ENCODE measurements at places on chromosomes 13 and 19. TPM values are rescaled to one million over a fixed set of nuclear protein-coding genes. Genes with fewer than 3 reads are reported as not detected.

DNA sequence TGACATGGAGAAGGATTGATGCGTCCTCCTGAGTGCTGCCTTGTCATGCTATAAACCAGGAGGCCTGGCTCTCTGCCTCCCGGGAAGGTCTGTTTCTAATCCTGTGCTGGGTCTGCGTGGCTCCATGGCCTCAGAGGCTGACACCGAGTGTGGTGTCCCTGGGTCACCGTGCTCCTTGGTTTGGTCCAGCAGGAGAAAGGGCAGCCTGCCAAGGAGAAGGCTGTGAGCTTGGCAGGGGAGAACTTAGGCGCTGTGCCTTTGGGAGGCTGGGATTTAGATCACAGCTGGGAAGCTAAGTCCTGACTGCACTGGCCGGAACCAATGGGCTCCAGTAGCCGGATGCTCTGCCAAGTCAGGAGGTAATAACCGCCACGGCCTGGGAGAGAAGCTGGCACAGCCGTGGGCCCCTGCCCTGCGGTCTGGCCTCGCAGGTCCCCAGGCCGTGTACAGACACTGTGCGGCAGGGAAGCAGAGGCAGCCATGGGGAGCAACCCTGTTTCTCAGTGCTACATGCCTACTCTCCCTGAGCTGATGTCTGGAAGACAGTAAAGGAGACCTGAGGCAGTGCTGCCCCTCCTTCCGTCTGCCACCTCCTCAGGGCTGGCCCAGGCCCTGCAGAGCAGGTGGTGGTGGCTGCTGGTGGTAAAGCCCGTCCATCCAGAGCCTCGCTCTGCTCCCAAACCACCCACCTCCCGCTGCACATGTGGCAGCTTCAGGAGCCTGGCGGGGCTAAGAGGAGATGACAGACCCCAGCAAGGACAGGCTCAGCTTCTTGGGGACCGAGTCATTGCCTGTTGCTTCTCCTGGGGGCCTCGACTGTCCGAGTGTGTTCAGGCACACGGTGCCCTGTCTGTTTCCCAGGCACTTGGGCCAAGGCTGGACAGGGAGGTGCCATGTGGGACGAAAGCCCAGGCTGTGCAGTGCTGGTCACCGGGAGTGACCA is 44.9 kb downstream of the C13orf46 start:
- DNase-seq, result peak; percentile 21

DNA sequence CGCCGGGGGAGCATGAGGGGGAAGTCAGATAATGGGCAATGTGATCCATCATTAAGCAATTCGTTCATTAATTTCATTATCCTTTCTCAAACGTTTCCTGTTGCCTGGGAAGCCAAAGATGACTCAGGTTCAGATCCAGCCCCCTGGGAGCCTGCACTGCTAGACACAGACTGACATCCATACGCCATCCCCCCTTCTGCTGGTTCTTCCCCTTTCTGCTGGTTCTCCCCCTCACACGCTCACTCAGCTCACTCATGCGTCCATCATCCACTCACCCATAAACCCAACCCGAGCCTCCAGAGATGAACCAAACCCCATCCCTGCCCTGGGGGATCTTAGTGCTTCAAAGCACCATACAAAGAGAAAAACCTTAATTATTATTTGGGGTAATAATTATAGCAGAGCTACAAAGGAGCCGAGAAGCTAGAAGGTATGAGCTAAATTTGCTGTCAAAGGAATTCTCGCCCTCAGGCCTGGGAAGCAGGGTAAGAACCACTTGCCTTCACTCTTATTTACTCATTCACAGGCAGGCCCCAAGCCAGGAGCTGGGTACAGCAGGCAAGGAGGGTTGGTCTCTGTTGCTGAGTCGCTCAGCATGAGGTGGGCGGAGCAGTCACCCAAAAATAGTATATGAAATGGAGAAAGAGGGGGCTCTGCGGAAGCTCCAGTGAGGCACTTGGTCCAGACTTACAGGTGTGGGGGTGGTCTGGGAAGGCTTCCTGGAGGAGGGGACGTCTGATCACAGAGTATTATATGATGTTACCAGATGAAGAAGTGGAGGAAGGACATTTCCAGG is 7.0 kb upstream of the ZNF444 start:
- no peak for DNase-seq

DNA sequence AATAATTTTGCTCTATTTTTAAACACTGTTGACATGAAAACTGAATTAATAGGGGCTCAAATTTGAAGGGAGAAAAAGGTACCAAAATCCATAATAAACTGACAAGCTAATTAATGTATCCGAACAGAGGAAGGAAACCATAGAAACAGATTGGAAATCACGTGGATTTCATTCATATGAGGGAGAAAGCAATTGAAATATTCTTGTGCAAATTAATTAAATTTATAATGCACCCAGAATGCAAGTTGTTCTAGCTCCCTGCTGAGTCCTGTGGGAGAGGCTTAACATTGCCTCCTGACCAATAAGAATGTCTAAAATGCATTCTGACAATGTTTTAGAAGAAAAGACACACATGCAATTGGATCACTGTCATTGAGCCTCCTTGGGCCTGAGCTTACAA is 17.7 kb upstream of the SERPINE3 start:
- DNase-seq, result no peak

DNA sequence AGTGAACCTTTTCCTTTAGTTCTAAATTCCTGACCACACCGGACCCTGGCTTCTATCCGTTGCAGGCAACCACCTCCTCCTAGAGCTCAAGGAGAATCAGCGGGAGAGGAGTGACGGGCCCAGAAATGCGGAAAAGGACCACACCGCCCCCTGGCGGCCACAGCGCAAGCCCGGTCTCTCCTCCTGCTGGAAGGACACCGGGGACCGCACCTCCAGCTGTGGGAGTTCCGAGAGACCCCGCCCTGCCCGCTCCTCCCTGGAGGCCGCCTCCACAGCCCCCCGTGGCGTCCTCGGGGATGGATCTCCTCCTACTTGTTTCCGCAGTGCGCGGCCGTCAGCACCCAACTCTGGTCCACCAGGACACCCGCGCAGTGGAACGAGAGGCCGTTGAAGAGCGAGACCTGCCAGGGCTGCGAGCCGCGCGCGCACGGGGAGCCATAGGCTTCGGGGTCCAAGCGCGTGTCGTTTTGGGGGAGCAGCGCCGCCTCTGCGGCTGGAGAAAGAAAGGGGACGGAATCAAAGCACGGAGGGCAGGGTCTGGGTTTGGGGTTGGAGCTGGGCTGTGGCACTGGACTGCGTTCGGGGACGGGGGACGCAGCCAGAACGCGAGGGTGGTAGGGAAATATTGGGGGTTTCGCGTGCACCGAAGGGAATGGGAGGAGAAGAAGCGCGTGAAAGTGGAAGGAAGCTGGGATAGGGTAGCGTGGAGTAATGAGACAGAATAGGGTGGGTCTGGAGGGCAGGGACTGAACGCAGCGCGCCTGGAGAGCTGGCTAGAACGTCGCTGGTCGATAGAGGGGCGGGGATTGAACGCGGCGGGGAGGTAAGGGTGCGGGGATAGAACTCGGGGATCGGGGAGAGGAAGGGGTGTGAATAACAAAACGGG is 2.5 kb downstream of the KLK10 start:
- peak; percentile 73 for DNase-seq

GRCh38 chr19:6235031-6235951 is 44.5 kb downstream of the MLLT1 start:
- DNase-seq, result no peak

- DNase-seq, result no peak
These were observed 169.0 kb upstream of the UFM1 start for GRCh38 chr13:38180670-38181069.

GRCh38 chr13:100231176-100231575 is 142.3 kb downstream of the PCCA start:
- DNase-seq, result no peak

- DNase-seq, result peak; percentile 60
These were observed 821.3 kb downstream of the DIAPH3 start for GRCh38 chr13:59342400-59342799.

GRCh38 chr19:791007-791566 is 6.2 kb upstream of the PTBP1 start:
- DNase-seq, result no peak

GRCh38 chr13:52797176-52797575 is 51.3 kb downstream of the PCDH8 start:
- DNase-seq, result no peak

GRCh38 chr13:30158774-30159445 is 148.4 kb downstream of the KATNAL1 start:
- DNase-seq, result peak; percentile 24

- no peak for DNase-seq
These were observed 323.1 kb downstream of the ZNF536 start for GRCh38 chr19:30695171-30695875.

GRCh38 chr13:73220966-73221720 is 162.3 kb downstream of the KLF5 start:
- no peak for DNase-seq

DNA sequence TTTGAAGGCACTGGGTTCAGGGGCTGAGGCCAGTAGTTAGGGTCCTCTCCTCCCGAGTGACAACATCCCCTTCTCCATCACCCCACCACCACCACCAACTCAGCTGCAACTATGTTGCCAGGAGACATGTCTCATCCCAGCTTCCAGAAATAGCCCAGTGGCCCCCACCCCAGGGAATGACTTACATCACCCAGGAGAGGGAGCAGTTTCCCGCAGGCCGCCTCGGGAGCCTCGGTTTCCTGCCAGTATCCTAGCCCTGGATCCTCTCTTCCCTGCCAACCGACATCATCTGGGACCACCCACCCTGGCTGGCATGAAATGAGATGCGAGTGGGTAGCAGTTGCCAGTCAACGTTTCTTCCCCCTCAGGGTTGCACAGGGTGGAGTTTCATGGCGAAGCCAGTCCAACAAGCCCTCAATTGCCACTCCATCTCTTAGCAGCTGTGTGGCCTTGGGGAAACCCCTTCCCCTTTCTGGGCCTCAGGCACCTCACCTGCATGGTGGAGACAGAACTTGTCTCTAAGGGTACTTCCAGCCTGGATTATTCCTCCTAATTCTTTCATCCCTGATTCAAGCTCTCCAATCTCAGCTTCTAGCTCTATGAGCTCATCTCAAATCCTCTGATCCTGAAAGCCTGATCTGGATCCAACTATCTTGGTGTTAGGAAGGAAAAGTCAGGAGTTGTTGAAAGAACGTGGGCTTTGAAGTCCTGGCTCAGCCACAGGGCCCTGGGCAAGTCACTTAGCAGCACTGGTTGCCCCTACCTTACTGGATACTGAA is 3.9 kb upstream of the GSK3A start:
- peak; percentile 84 for DNase-seq

DNA sequence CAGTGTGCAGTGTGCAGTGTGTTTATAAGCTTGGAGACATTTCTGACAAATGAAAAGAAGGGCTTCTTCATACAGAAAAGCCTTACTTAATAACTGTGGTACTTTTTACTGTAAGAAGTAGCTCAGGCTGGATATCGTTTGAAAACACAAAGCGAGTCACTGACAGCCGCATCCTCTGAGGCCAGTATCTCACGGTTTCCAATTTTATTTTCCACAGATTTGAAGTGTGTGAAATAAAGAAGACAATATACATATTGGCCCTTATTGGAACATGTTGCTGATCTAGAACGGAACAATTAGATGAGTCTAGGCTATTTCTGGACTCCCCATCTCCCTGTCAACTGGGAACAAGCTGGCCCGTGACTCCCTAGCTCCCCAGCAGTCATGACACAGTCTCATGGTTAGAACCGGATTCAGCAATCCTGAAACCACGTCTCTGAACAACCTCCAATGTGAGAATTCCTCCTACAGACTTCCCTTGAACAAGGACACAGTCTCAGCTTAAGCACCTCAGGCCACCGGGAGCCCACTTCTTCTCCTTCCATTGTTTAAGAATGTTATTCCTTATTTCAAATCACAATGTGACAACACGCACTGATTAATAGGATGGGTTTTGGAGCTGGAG is 484.5 kb downstream of the COG6 start:
- peak; percentile 18 for DNase-seq

GRCh38 chr13:89163096-89163495 is 1491.9 kb downstream of the SLITRK5 start:
- DNase-seq, result no peak

DNA sequence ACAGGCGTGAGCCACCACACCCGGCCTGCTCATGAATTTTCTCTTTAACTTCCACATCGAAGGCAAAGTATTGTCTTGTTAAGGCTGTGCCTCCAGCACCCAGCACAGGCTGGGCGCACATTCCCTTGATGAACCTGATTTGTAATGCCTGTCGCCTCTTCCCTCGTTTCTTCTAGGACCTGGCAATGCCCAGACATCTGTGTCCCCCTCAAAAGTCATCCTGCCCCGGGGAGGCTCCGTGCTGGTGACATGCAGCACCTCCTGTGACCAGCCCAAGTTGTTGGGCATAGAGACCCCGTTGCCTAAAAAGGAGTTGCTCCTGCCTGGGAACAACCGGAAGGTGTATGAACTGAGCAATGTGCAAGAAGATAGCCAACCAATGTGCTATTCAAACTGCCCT is 3.7 kb downstream of the ICAM1 start:
- DNase-seq, result no peak

- peak; percentile 92 for DNase-seq
These were observed 28.4 kb downstream of the PSG1 start for GRCh38 chr19:42850981-42851717.

DNA sequence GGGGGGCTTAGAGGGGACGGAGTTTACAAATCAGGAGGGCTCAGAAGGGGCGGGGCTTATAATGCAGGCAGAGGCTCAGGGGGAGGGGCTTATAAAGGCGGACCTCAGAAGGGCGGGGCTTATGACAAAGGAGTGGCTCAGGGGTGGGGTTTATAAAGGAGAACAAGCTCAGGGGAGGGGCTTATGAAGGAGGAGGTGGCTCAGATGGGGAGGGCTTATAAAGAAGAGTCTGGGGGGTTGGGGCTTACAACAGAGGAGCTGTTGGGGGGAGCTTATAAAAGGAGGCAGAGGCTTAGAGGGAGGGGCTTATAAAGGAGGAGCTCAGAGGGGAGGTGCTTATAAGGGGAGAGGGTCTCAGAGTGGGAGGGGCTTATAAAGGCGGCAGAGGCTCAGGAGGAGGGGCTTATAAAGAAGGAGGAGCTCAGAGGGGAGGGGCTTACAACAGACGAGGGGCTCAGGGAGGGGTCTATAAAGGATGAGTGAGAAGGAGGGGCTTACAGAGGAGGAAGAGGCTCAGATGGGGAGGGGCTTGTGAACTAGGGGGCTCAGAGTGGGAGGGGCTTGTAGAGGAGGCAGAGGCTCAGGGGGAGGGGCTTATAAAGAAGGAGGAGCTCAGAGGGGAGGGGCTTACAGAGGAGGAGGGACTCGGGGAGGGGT is 1.0 kb downstream of the SMIM24 start:
- DNase-seq, result peak; percentile 30

- DNase-seq, result no peak
These were observed 3.9 kb downstream of the CCDC194 start for GRCh38 chr19:17389957-17390664.

SLC6A16 gene
- total RNA-seq, result 0.28 TPM

CA11 gene
- 4.8 TPM for total RNA-seq

SNRNP70 gene
- 142 TPM for total RNA-seq

ZNF701 gene
- 15.1 TPM for total RNA-seq

KIR3DL1 gene
- total RNA-seq, result not detected

EBI3 gene
- 0.47 TPM for total RNA-seq

UQCRFS1 gene
- total RNA-seq, result 34.7 TPM

FGF22 gene
- not detected for total RNA-seq

DMKN gene
- 0.34 TPM for total RNA-seq

TMEM221 gene
- total RNA-seq, result not detected

WASF3 gene
- 19.4 TPM for total RNA-seq

MISP gene
- 0.05 TPM for total RNA-seq
